Suprapubic skin (tissue), 4 donors: ENCODE measurements at places on chromosomes 4 and X. TPM values are rescaled to one million over a fixed set of nuclear protein-coding genes. Genes with fewer than 3 reads are reported as not detected.

Gene CLDN34
- 1.1 TPM for total RNA-seq

Gene GPR173
- 0.21 TPM for total RNA-seq

Gene ZNF630
- total RNA-seq, result 9.8 TPM

Gene ARHGAP4
- total RNA-seq, result 4.8 TPM

Gene VCX3A
- not detected for total RNA-seq

Gene TIMM8A
- 8.5 TPM for total RNA-seq

Gene BRCC3
- total RNA-seq, result 10.0 TPM

Gene HHIP
- total RNA-seq, result 0.34 TPM

Gene GUCY1B1
- 2.0 TPM for total RNA-seq
